ENCODE measurements at places on chromosomes 3 and 15. TPM values are rescaled to one million over a fixed set of nuclear protein-coding genes. Genes with fewer than 3 reads are reported as not detected.

CHL1 gene
- total RNA-seq: 34.8 TPM

LMAN1L gene
- not detected for total RNA-seq

- no peak for DNase-seq
These were observed 5.1 kb upstream of the SCAMP2 start for GRCh38 chr15:74878273-74878672.

DNA sequence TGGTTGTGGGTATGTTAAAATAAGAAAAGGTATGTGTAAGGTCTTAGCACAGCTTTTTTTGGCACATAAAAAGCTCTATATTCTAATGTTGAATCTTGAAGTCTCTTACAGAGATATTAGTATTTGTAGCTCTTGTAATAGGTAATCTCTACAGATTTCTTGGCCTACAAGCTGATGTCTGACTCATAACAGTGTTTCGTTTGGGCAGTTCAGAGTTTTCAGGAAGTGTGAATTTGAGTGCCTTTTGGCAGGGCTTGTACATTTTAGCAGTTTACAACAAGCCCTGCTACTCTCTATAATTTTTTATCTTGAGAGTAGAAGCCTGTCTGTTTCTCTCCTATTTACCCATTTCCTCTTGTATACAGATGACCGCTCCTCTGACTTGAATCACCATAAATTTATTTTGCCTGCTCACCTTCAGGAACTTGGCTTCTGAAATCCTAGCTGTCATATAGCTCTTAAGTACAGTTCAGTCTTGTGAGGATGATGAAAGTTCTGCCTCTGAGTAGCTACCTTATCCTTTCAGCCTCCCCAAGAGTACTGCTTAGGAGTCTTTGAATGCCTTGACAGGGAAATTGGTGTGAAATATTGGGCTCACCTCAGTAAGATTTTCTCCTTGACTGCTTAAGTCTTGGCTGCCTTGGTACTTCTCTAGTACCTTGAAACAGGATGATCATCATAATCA is 419.9 kb upstream of the RARB start:
- no peak for DNase-seq

ZMYND10 gene
- 1.9 TPM for total RNA-seq

UMPS gene
- total RNA-seq: 34.1 TPM

DNA sequence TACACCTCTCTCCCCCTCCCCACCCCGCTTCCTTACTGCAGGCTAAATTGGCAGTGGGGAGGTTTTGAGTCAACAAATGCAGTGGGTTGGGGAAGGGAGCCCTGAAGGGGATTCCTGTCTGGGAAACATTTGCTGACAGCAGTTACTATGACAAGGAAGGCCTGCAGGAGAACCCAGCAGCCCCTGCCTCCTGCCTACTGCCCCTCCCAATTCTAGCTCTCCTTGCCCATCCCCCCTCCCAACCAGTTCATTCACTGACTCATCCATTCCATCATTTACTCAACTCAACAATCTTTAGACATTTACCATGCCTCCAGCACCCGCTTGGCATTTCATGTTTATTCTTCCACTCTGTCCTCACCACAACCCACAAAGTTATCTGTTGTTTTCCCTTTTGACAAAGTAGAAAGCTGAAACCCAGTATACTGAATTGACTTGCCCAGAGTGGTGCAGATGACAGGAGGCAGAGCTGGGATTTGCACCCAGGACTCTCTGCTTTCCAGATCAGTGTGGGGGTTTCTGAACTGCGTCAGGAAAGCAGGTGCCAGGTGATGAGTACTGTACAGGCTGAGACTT is 75.0 kb downstream of the MAGEF1 start:
- DNase-seq: peak; percentile 35

- DNase-seq: no peak
These were observed at the start of gene SCG3 for GRCh38 chr15:51681303-51681963. SCG3 (plus strand) TSS chr15:51681503; CDS start chr15:51681756, 253 bp downstream.

IL12A gene
- total RNA-seq: not detected

ELP6 gene
- total RNA-seq: 22.3 TPM

GPR149 gene
- total RNA-seq: not detected

GRCh38 chr15:55282284-55282833 is 7.3 kb downstream of the RAB27A start:
- no peak for DNase-seq

- no peak for DNase-seq
These were observed 136.0 kb downstream of the CD47 start for GRCh38 chr3:107954845-107955244.
